ENCODE measurements at places on chromosomes 3 and 15. TPM values are rescaled to one million over a fixed set of nuclear protein-coding genes. Genes with fewer than 3 reads are reported as not detected.

CPEB1 gene
- polyA plus RNA-seq = 2.2 TPM

CD200 gene
- 41.6 TPM for polyA plus RNA-seq

MESP1 gene
- 0.52 TPM for polyA plus RNA-seq

GOLGA8T gene
- 0.35 TPM for polyA plus RNA-seq

TM4SF18 gene
- polyA plus RNA-seq = 29.8 TPM

ARRDC4 gene
- 30.2 TPM for polyA plus RNA-seq

Measured in left kidney (tissue), 8 donors.